Fibroblast of skin of right quadriceps (primary cell): ENCODE measurements at places on chromosomes 1 and 21.

GRCh38 chr1:19744335-19744743 lies 55.4 kb downstream of the TMCO4 start:
- DNase-seq, result no peak

DNA sequence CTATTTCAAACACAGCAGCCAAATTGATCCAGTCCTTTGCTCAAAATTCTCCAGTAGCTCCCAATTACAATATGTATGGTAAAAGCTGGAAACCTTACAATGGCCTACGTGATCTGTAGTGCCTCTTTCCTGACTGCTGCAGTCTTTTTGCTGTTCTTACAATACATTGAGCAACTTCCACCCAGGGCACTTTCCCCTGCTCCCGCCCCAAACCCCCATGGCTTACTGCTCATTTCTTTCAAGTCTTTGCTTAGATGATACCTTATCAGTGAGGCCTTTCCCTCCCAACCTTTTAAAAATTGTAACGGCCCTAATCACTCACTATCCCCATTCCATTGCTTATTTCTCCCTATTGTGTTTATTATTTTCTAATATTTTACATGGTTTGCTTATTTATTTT lies 43.9 kb upstream of the APOBEC4 start:
- no peak for DNase-seq

- no peak for DNase-seq
Measured at GRCh38 chr1:82073659-82074058, 272.9 kb downstream of the ADGRL2 start.

- DNase-seq, result no peak
Measured at GRCh38 chr1:6581561-6582305, 1.9 kb downstream of the ZBTB48 start.

GRCh38 chr1:221664253-221664652 lies 77.6 kb downstream of the DUSP10 start:
- no peak for DNase-seq

DNA sequence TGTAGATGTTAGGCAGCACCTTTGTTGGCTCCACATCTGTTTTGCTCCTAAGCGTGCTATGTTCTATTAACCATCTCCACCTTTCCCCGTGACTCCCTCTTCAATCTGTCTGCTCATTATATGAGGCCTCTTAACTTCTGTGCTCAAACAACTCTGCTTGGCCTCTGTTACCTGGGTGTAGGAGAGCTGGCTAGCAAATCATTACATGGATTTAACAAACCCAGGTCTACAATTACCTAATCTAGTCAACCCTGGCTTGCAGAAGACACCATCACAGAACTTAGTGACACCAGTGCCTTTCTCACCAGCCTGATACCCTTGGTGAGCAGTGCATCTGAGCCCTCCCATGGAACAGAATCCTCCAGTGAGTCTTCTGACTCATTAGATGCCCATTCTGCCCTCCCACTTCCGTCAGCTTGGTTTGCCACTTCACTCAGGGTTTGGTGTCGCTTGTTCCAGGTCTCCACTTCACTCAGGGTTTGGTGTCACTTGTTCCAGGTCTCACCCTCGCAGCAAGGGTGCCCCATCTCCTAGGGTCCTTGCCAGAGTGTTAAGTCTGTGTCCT lies 92.0 kb upstream of the KIF26B start:
- DNase-seq, result no peak

DNA sequence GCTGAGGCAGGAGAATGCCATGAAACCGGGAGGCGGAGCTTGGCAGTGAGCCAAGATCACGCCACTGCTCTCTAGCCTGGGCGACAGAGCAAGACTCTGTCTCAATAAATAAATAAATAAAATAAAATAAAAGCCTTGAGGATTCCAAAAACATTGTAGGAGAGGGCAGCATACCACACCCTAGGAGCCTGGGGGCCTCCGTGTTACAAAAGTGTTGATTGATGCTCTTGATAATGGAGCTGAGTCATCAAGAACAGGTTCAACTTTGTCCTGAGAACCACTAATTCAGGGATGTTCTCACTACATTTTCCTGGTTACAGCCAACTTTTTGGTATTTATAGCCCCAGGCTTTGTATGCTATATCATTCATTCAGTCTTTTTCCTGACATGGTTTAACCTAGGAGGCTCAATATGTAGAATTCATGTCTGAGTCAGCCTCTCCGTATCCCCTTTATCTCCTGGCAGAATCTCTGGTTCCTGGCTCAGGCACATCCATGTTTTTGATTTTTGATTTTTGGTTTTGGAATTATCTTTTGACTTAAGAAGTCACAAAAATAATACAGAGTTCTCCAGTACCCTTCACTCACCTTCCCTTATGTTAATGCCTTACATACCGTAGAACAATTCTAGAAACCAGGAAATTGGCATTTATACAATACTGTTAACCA lies 69.4 kb downstream of the LRRC8D start:
- peak; percentile 79 for DNase-seq

GRCh38 chr1:203551550-203551949 lies 57.6 kb downstream of the OPTC start:
- DNase-seq, result no peak

GRCh38 chr1:18107369-18108298 lies at the start of gene IGSF21:
Gene IGSF21 (plus strand): TSS chr1:18107798. CDS start chr1:18108129, 331 bp downstream.
- DNase-seq, result no peak

DNA sequence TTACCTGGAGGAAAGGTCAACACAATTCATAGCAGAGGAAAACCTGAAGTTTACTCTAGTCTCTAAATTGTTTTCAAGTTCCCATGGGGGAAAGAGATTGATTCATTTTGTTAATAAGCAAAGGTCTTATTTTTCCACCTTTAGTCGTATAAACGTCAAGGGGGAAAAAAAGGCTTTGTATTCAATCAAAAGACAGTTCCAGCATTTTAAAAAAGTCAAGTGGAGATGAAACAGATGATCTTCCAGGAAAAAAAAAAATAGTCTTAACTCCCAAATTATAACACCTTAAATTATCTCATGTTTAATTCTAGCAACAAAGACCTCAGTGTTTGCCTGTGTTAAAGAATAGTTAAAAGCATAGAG lies 140.5 kb downstream of the TOMM20 start:
- no peak for DNase-seq

- DNase-seq, result peak; percentile 35
Measured at GRCh38 chr1:227885648-227886502, 61.9 kb downstream of the WNT9A start.

- DNase-seq, result no peak
Measured at GRCh38 chr1:165395478-165395877, 39.0 kb upstream of the LMX1A start.

- no peak for DNase-seq
Measured at GRCh38 chr21:27545754-27546349, 579.0 kb upstream of the ADAMTS5 start.

DNA sequence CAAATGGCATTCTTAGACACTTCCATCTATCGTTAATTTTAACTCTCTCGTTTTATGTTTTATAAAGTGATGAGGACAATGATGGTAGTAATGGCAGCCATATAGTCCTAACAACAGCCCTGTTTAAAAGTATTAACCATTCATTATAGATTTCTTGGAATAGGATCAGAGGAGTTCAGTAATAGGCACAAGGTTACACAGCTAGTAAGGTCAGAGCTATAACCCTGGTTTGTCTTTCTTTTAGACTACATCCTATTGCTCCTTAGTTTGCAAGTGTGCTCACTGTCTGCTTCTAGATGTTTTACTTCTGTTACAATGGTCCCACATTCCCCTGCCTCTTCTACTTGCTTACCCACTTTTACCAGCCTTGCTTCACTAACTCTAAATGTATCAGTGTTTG lies 50.9 kb downstream of the TLCD4 start:
- DNase-seq, result no peak

- peak; percentile 37 for DNase-seq
Measured at GRCh38 chr1:185969028-185969427, 234.8 kb downstream of the HMCN1 start.

- DNase-seq, result peak; percentile 93
Measured at GRCh38 chr21:38645282-38645681, 147.0 kb upstream of the ERG start.

DNA sequence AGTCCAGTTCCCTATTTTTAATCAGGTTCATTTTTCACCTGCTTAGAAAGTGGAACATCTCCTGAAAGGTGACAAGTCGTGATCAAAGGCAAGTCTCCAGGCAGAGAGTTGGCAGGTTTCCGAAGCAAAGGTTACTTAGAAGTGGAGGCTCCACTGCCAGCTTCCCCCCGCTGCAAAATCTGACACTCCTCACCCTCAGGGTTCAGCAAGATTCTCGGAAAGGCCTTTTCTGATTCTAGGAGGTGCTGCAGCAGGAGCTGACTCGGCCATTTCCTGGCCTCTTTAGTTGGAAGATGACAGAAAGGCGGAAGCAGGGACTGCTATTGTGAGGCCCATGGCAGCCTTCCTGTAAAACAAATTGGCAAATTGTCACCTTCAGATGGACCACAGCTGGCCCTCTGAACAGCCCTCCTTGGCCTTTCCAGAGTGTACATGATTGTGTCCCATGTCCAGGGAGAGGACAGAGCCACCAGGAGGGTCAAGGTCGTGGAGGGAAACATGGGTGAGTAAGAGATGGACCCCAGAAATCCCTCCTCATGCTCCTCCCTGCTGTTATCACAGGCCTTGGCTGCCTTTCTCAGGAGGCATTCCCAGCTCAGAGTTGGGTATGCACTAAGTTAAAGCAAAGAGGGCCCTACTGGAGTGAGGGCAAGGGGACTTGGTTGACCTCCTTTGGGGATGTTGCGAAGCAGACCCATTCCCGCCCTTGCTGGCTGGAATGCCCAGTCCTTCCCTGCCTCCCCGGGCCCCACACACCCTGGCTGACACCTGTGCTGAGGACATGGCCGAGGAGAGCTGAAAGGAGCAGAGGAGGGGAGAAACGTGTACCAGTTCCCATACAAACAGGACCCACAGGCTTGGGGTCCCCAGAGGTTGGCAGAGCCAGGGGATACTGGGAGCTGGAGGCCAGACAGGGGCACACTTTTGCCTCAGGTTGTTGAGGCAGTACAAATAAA lies 115.5 kb upstream of the IRF2BP2 start:
- DNase-seq, result no peak

DNA sequence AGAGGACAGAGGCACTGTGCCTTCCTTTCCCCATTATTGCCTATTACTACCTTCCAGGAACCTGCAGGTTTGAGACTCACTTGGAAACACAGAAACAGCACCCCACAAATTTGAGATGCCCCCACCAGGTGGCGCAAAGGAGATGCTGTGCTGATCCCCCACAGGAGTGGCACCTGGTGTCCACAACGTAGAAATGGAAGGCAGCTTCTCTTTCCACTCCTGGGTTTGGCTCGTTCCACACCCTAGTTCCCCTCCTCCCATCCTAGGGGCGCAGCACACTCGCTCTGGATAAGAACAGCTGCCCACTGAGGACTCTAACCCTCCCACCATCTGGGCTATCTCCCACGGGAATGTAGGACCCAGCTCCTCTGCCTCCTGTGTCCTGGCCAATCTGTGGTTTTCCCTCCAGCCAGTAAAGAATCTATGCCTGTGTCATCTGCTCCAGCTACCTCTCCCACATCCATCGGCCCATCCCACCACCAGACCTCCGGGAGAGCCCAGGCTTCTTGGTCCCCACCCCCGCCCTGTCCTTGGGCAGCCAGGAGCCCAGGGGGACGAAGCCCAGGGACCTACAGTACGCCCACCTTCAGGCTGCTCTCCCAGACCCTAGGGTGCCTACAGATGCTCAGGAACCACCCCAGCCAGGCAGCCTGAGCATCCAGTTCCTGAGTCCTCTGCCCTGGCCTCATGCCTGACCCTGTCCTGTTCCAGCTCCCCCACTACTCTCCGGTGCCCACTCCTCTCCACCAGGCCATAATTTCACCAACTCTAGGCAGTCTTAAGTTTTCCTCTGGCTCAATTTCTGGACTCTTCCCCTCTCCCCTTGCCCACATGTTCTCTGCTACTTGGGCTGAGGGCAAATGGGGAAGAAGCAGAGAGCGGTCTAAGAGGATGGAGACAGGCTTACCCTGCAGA lies 549 bp downstream of the THBS3 start:
- DNase-seq, result peak; percentile 78

- no peak for DNase-seq
Measured at GRCh38 chr1:168148916-168149315, 12.2 kb upstream of the GPR161 start.

DNA sequence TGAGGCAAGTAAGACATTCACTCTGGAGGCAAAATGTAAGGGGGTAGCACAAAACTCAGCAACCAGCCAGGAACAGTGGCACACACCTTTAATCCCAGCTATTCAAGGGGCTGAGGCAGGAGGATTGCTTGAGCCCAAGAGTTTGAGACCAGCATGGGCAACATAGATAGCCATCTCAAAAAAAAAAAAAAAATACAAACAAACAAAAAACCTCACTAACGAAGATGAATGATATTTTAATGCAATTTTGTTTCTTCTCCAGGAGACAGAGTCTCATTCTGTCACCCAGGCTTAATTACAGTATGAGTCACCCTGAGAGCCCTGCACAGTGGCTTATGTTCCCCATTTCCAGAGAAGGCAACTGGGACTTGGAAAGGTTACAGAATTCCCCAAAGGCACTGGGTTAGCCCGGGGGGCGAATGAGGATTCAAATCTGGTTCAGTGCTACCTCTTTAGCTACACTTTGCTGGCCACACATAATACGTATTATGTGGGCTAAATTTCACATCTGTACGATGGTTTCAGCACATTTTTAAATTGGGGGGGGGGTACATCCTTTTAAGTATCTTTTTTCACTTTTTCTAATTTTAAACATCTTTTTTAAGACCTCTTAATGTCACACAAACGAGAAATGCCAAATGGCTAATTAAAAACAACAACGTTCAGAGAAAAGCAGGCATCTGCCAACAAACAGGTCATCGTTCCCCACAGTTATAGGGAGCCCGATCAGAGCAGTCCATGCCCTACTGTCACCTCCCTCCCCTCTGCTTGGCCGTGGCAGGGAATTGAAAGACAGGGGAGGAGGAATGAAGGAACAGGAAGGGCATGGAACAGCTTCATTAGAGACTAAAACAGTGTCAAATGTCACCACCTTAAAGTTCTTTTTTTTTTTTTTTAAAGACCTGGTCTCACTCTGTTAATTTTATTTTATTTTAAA lies 3.5 kb downstream of the CELA2A start:
- peak; percentile 53 for DNase-seq

- no peak for DNase-seq
Measured at GRCh38 chr1:221699978-221700519, 41.8 kb downstream of the DUSP10 start.

DNA sequence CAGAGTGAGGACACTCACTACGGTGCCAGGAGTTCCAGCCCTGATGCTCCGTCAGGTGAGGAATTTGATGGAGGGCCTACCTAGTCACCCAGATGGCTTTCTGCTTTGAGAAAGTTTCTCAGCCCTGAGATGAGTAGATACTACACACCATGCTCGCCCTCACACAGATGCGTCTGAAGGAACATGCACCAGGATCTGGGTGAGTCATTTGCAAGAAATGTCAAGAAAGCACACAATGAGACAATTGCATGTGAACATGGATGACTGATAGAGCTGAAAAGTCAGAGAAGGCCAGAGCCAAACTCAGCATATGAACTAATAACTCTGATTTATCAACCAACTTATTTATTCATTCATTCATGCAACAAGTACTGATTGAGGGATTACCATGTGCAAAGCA lies 483.9 kb downstream of the OMA1 start:
- peak; percentile 18 for DNase-seq
